ENCODE measurements at places on chromosomes 2 and 18.

DNA sequence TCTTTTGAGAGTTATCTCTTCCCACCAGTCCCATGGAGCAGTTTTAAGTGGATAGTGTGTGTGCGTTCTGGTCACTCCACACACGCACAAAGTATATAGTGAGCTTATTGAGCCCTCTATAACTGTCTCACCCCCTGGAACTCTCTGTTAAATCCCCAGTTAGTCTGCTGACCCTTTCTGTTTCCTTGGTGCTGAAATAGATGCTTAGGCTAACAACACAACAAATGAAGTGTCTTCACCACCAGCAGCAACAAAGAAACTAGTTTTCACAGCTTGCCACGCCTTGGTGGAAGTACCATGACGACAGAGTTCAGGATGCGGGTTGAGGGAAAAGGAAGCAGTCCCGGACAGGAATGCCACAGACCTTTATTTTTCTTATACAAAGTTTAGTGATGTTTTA, 203.5 kb upstream of the TMEFF2 start:
- no peak for DNase-seq

- DNase-seq: no peak
These were observed 131.4 kb downstream of the AKAIN1 start for GRCh38 chr18:5065615-5066014.

DNA sequence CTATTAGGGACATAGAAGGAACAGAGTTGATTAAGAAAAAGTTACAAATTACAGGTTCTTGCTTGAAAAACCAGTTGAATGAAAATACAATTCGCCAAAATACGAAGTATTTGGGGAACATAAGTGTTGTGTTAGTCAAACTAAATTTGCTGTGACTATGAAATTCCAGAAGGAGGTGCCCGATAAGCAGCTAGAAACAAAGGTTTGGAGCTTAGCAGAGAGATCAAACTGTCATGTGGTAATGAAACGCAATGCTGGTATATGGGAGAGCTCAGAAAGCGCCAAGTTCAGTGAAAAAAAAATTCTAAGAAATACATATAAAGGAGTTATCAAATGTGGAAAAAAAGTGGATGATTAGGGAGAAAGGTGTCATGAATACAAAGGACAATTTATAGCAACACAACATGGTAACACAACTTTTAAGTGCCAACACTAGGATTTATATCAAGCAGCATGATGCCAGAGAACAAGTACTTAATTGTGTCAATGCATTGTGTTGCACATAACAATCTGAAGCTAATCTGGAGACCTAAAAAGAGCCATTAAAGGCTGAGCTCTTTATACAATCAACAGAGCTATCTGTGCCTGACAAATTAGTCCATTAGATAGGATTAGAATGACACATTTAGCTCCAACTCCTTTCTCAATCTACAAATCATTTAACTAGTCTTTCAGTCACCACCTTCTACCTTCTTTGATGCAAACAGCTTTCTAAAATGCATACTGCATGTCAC, 31.2 kb downstream of the SMAD2 start:
- DNase-seq: no peak

GRCh38 chr18:78774741-78775141, 204.9 kb upstream of the SALL3 start:
- no peak for DNase-seq

DNA sequence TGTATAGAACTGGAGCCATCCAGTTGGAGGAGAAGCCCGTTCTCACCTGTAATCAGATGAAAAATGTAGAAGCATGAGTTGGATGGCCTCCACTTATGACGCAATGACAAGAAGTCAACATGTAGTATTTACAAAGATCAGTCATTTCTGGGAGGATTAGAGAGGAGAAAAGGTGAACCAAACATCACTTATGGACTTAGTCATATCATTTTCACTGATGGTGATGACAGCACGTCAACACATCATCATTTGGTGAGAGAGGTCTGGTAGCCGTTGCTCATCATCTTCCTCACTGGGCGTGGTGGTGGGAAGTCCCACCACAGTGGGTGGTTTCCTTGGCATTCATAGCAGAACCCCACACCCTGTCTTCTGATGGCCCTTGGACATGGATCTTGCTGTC, 264.2 kb upstream of the EPAS1 start:
- DNase-seq: no peak

DNA sequence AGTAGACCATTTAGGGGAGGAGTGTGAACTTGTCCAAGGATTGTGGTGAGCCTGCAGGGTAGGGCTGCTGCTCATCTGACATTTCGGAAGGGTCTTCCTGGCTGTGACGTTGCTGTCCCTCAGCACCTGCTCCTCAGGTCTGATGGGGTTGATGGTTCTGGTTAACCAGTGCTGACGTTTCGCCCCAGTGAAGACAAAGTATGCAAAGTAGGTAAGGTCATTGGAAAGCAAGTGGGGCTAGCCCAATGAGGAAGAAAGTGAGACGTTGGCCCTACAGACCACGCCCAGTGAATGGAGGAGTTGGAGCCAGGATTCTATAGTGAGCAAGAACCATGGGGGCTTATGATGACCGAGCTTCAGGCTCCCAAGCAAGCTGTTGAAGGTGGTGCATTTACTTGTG, 33.4 kb upstream of the ZNF396 start:
- DNase-seq: no peak

GRCh38 chr2:1552611-1553010, 139.3 kb downstream of the TPO start:
- DNase-seq: no peak

GRCh38 chr18:12159446-12159845, 65.8 kb downstream of the ANKRD62 start:
- DNase-seq: no peak

DNA sequence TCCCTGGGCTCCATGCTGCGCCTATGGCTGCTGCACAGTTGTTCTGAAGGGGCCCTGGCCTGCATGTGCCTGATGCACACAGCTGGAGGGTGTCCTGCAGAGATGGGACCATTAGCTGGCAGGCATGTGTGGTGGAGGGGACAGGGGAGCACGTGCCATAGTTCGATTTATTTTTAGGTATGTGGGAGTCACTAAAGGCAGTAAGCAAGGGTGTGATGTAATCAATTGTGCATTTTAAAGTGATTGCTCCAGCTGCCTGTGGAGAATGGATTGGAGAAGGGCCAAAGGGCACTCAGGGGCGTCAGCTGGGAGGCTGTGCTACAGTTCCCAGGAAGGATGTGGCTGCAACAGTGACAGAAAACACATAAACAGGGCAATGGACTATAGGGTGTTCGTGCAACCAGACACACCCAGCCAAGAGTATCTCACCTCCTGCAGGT, 205.1 kb downstream of the ARL4C start:
- DNase-seq: no peak

- peak; percentile 31 for DNase-seq
These were observed 114.7 kb upstream of the STON1 start for GRCh38 chr2:48414980-48415835.

GRCh38 chr2:220931491-220931890, 640.6 kb downstream of the EPHA4 start:
- no peak for DNase-seq

DNA sequence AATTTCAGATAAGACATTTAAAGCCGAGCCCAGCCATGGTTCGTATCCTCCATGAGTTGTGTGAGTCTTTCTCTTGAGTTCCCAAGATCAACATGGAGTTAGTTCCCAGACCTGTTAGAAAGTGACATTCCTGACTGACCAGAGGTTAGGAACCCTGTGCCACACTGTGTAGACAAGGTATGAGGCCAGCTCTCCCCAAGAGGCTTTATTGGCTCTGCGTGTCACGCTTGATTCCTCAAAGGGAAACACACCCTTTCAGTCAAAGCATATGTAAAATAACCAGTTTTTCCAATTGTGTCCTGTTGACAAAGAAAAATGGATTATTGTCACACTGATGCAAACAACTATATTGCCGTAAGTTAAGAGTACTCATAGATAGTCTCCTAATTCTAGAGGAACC, 1.2 kb downstream of the SULT1C3 start:
- DNase-seq: no peak

- DNase-seq: no peak
These were observed 114.5 kb downstream of the PIEZO2 start for GRCh38 chr18:11034884-11035283.

DNA sequence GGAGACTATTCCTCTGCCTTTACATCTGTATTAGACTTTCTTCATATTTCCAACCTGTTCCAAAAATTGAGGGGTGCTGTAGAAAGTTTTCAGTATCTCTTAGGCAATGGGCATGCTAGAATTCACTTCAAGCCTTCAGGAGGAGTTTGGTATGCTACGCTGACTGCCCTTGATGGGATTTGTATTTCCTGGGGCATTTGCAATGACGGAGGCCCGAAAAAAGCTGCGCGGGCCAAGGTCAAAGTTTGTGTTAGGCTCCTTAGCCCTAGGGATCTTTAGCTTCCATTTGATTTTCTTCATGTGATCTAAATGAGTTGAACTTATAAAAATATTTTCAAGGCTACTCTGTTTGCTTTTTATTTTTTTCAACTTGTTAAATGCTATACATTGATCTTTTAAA, 5.1 kb downstream of the CPS1 start:
- DNase-seq: no peak

GRCh38 chr2:171334171-171334570, 99.6 kb downstream of the METTL8 start:
- no peak for DNase-seq

DNA sequence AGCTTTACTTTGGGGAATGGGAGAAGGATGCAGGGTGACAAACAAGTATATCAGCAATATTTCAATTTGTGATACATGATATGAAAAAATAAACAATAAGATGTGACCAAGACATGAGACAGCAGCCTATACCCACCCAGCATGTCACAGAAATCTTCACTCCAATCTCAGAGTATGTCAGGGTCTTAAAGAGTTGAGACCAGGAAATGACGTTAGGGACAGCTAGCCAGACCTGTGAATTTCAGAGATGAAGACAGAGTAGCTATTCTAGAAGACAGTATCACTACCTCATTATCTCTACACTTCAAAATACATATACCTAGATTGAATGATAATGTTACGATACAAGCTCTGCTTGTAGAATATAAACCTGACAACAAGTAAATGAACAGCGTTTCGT, 282.8 kb downstream of the ZEB2 start:
- no peak for DNase-seq

DNA sequence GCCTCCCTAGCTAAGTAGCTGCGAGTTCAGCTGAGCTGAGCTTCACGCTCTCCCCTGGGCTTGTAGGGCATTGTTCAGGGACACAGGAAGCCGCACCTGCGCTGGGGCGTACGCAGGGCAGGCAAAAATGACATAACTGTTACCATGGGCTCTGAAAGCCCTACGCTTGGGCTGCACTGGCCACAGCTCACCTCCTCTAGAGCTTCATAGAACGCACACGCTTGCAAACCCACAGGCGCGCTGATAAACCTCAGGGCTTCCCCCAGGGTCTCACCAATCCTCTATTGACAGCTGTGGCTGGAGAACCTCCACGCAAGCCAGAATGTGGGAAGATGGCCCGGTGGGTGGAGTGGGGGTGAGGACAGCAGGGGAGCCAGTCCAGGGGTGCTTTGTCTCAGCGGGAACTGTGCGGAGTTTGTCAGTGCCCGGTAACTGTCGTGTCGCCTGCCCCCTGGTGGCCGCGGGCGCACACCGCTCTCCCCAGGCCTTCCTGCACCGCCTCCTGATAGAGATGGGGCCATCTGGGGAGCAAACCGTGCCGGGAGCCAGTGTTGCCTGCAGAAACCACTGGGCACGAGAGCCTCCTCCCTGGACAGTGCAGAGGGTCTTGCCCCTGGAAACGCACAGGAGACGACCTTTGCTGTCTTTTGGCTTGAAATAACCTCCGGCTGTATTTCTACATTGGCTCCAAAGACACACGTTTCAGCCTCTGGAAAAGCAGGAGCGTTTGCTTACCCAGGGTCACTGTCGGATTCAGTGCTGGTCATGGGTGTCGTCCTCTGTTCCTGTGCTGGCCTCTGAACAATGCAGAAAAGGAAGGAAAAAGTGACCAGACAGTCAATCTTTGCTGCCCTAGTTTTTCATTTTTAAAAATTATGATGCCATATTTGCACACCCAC, 17.0 kb upstream of the CIDEA start:
- peak; percentile 38 for DNase-seq

GRCh38 chr2:142874293-142874814, 3.1 kb upstream of the KYNU start:
- no peak for DNase-seq

DNA sequence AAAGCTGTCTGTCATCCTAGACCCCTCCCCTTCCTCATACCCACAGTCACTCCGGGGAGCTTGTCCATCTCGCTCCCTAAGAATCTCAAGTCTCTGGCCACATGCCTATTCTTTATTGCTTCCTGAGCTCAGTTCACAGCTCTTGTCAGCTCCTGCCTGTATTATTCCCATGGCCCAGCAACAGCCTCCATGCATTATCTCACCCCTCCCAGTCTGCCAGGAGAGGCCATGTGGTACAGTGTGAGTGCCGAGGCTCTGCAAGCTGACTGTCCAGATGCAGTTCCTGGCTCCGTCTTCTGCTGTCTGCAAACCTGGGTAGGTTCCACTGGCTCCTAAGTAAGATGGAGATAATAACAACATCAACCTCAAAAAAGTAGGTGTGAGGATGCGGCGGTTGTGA, 79.7 kb downstream of the MRPS9 start:
- no peak for DNase-seq

DNA sequence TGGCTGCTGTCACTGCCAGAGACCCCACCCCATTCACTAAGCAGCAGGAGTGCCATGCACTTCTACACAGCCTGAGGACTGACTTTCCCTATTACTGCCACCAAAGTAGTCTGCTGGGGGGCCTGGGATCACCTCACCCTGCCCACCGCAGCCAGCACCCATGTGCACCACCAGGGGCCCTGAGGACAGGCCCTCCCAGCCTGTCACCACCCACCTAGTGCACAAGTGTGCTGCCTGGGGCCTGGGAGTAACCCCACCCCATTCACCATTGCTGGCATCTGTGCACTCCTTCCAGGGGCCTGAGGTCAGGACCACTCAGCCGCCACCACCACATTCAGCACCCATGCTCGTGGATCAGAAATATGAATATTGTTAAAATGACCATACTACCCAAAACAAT, 247.8 kb upstream of the NCKAP5 start:
- DNase-seq: no peak

DNA sequence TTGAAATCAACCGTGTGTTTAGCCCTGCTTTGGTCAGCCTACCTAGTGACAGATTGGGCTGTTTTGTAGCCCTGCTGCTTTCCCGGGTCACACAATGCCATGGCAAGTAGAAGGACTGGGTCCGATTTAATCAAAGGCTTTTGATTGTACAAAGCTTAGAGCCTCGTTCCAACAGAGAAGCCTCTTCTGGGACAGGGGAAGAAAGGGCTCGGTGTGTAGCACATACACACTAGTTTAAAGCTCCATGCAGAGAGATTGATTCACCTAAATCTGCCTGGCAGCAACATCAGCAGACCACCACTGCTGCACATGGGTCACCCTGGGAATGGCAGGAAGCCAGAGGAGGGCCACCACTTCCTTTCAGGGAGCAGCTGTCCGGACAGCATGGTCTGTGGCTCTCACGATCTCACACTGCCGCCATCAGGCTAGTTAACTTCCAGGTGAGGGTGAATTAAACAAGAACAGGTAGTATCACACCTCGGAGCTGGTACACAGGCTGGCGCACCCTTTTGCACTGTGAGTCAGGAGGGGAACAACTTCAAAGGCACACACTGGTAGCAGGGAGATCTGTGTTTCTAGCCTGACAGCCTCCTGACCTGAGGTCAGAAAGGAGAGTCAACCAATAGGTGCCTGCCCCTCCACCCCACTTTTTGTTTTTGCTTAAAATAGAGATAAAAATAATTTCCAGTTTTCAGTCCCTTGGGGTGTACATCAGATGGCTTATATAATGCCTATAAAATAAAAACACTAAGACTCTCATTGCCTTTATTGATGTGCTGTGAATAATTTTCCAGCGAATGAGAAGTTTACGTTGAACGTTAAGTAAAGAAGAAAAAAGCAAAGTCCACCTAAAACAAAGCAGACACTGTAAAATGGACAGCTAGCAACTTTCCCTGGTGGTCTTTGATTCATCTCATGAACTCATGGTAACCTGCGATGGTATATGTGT, 108.5 kb downstream of the CDCA7 start:
- DNase-seq: no peak
